ENCODE measurements at places on chromosomes 5 and 9.

GRCh38 chr5:119470851-119471451 is 18.7 kb downstream of the HSD17B4 start:
- peak; percentile 31 for DNase-seq

DNA sequence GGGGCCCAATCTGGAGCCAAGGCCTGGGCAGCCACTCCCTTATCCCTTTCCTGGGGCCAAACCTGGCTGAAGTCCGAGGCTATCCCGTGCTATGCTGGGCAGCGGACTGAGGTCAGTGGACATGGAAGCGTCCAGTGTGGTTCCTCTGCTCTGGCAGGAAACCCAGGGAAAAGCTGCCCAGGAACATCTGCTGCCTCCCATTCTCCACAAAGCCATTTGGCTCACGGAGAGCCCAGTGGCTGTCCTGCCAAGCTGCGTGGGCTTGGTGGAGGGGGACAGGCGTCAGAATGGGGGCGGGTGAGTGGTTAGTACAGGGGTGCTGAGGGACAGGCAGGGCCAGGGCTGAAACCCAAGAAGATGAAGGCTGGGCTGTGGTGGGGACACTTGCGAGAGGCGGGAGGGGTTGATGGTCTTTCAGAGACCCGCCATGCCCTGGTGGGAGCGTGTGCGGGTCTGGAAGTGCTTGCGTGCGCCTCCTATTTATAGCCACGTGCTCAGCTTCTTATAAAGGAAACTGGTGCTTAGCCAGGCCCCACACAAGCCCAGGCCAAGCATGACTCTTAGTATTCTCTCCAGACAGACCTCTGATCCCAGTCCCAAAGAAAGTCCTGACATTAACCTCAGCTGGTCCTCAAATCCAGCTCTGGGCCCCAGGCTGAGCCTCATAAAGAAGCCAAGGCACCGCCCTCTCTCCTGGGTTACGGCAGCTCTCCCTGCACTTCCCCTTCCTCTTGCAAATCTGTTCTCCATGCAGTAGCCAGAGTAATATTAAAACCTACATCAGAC is 9.4 kb upstream of the SLC6A7 start:
- no peak for DNase-seq

DNA sequence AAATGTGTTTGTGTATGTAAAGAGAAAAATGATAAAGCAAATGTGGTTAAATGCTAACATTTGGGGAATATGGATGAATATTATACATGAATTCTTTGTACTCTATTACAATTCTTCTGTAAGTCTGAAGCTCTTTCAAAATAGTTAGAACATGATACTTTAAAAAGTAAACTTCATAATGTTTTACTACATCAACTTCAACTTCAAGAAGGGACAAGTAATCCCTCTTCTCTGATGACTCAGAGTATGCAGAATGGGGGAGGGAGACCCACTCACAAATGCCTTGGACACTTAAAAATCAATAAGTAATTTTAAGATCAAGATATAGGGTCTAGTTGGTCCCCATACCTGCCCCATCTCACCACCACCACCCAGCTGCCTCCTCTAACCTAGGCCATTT is 162.4 kb downstream of the ESM1 start:
- DNase-seq: no peak

- DNase-seq: no peak
Measured at GRCh38 chr5:65394087-65394486, 87.6 kb downstream of the ADAMTS6 start.

- DNase-seq: no peak
Measured at GRCh38 chr5:585962-586628, 26.0 kb upstream of the CEP72 start.

DNA sequence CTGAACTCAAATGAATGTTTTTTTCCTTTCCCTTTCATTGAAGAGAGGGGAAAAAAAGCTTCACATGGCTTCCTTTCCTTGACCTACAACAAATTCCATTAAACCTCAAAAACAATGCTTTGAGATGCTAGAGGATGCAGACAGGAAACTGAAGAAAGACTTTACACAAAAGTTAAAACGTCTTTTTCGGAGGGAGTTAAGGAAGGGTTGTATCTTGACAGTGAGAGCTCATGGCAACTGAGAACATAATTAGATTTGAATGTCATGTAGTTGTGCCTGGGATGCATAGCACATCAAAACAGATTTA is 66.4 kb downstream of the EBF1 start:
- no peak for DNase-seq

GRCh38 chr5:122170620-122171019 is 41.3 kb downstream of the ZNF474 start:
- DNase-seq: no peak

GRCh38 chr5:133220851-133221674 is 169.2 kb downstream of the HSPA4 start:
- no peak for DNase-seq

- DNase-seq: no peak
Measured at GRCh38 chr9:97628668-97629067, 4.5 kb downstream of the TSTD2 start.

DNA sequence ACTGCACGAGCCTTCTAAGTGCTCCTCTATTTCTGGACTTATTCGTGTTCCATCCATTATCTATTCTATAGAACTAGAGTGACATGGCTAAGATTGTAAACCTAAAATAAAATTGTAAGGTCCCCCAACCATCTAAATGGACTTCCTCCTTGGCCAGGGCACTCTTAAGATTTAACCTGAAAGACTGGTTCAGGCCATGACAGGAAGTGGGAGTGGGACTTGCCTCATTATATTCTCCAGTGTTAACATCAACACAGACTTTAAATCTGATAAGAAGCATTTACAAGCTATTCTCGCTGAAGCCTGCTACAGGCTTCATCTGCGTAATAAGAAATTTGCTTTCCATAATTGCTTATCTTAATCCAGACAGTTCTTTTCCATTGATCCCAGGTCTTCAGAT is 117.0 kb downstream of the SSBP2 start:
- DNase-seq: no peak

- DNase-seq: no peak
Measured at GRCh38 chr5:98791001-98791519, 17.6 kb downstream of the RGMB start.

DNA sequence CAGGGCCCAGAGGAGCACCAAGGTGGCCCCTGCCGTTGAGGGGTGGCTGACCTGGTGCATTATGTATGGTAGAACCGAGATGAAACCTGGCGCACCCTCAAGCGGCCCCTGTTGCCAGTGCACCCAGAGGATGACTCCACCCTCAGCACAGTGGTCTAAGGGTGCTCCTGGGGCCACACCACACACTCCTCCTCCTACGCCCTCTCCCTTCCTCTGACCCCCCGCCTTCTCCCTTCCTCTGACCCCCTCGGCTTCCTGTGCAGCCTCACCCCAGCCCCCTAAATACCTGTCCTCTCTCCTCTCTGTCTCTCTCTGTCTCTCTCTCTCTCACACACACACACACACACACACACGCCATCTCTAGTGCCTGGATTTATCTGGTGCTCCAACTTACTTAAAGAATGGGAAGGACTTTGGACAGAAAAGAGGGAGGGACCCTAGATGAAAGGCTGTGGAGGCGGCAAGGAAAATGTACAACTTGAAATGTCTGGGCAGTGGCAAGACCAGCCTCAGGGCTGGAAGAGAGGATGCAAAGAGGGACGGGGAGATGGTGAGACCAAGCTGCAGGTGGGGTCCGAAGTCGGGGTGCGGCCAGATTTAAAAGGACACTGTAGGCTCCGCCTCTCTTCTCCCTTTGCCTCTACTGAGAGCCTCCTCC is 18.2 kb upstream of the SLC30A5 start:
- no peak for DNase-seq

DNA sequence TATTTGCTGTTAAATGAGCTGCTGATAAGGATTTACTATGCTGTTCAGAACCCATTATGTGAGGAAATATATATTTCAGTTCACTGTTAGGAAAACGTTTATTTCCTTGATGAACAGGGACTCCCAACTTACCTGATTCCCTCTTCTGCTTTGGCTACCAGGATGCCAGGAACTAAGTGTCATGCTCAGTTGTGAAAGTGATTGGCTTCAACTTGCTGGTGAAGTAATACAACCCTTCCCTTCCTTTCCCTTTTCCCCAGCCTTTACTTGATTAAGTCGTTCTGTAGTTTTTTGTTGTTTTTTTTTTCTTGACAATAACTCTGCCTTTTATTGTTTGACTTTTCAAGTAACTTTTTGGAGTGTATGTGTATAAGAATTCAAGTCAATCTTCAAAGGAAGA is 309.3 kb downstream of the DOCK8 start:
- DNase-seq: no peak

- no peak for DNase-seq
Measured at GRCh38 chr9:78620764-78621163, 323.8 kb downstream of the PSAT1 start.

DNA sequence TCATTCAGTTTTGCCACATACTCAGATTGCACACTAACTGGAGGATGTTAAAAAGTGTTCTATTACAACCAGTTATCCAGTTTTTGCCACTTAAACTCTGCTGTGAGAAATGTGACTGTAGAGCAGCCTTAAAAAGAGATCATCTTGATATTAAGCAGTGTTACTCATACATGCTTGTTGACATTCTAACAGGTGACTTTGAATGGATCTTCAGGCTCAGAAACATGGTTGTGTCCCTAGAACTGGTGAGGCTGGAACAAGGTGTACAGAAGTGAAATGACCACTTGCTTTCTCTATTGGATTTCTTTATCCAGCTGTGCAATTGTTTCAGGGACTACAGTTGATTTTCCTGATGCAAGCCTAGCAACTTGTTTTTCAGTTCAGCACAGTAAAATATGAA is 166.1 kb upstream of the CCDC152 start:
- no peak for DNase-seq

GRCh38 chr9:91308191-91308590 is 53.5 kb downstream of the AUH start:
- DNase-seq: no peak

- no peak for DNase-seq
Measured at GRCh38 chr5:53319315-53319714, 161.1 kb upstream of the FST start.

- no peak for DNase-seq
Measured at GRCh38 chr5:155150012-155150411, 136.5 kb downstream of the KIF4B start.

Data from RPMI8226 (cell line).